CD8-positive, alpha-beta memory T cell (primary cell): ENCODE measurements at places on chromosomes 13 and 19.

- no peak overlapping the region for H3K4me3 ChIP-seq
- H3K36me3 ChIP-seq = no peaks in the 10 kb centered on the region
- no peak overlapping the region for H3K27ac ChIP-seq
- no peaks in the 10 kb centered on the region for H3K4me1 ChIP-seq
- no peaks in the 10 kb centered on the region for H3K27me3 ChIP-seq
Measured at GRCh38 chr13:65926750-65927171, 1303.4 kb downstream of the PCDH9 start.

DNA sequence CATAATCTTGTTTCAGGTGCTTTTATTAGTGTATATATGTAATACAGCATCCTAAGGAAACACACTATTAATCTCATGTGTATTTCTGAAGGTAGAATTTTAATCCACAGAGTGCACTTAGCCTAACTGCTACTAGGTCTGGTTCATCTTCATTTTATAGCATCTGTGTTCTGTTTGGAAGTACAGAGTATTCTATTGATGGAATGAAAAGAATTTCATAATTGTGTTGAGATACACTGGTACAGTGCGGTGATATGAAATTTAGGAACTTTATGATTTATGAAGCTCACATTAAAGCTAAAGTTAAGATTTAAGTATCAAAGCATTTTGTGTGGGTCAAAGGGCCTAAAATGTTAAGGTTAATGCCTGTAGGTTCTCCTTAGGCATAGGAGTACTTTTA is 6.0 kb downstream of the PCDH17 start:
- H3K27me3 ChIP-seq = no peaks in the 10 kb centered on the region
- no peak overlapping the region for H3K27ac ChIP-seq
- no peaks in the 10 kb centered on the region for H3K4me1 ChIP-seq
- H3K36me3 ChIP-seq = no peaks in the 10 kb centered on the region
- no peak for DNase-seq
- no peak overlapping the region for H3K4me3 ChIP-seq

DNA sequence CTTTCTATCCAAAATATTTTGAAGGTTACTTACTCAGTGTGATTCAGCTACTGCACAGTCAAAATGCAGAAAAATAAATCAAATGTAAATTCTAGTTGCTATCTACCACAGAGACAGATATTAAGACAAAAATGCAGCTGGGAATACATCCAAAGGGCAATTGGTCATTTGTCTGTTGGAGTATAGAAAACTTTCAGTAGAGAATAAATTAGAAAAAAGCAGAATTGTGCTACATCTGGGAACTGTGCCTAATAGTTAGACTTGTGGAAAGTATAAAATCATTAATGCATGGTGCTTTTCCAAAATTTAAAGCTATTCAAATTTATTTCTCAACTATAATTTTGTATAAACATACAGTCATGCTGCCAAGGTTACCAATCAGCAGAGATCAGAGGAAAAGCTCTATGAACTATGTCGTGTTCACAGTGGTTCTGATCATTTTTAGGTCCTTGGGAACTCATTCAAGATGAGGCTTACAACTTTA is 1635.8 kb downstream of the PCDH9 start:
- H3K27me3 ChIP-seq = no peaks in the 10 kb centered on the region

GRCh38 chr13:99471221-99472121 is 29.8 kb upstream of the TM9SF2 start:
- H3K36me3 ChIP-seq = no peaks in the 10 kb centered on the region
- H3K4me1 ChIP-seq = no peaks in the 10 kb centered on the region
- H3K4me3 ChIP-seq = no peak overlapping the region
- DNase-seq = no peak

GRCh38 chr13:112574834-112575613 is 12.9 kb downstream of the TUBGCP3 start:
- no peaks in the 10 kb centered on the region for H3K27me3 ChIP-seq
- no peak overlapping the region for H3K4me3 ChIP-seq
- no peak overlapping the region for H3K27ac ChIP-seq
- H3K36me3 ChIP-seq = peaks cover 3% of the 10 kb centered on the region
- H3K4me1 ChIP-seq = peaks cover 23% of the 10 kb centered on the region

DNA sequence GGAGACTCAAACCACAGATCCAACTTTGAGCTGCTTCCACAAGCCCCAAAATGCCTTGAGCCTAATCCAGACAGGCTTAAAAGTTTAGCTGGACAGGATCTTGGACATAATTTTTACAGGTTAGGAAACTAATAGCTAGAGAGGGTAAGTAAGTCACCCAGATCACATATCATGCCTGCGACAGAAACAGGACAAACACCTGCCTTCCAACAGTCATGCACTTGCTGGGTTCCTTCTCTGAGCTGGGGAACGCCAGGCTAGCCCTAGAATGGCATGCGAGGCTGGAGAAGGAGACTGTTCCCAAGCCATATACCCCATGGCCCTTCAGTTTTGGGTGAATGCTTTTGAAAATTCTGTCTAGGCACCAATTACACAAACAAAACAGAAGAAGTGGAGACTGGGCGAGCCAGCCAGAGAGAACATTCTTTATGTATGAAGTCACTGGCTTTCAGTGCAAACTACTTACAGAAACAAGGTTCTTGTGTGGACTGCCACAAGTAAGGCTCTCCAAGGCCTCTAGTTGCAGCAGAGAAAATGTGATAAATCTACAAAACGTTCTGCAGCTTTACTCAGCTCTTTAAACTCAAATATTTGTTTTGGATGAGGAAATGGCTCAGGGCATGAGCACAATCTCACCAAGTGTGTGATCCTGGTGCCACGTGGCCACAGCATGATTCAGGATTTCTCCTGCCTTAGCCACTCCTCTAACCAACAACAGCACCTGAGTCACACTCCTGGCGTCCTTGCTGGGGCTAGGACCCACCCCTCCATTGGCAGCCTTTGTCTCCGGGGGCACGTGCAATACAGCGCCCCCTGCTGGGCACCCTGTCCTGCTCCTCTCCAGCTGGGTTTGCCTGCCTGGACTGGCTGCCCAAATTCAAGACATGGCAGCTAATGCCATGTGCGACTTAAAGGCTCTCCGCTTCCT is 73.4 kb upstream of the UBL3 start:
- H3K27me3 ChIP-seq = no peaks in the 10 kb centered on the region

DNA sequence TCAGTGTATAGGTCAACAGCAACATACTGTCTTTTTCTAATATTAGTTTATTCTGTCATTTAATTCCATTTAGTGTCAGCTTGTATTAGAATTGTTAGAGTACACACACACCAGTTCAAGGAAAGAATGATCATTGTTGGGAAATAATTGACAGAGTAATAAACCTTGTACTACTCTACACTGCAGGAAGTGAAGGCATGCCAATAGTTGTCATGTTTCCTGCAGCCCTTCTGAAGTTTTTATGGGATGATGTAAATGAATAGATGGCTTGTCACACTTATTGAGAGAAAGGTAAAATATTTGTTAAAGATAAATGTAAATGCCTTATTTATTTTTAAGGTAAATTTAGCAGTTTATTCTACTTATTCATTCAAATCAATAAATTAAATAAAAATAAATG is 306.9 kb upstream of the KLHL1 start:
- H3K27me3 ChIP-seq = no peaks in the 10 kb centered on the region
- H3K27ac ChIP-seq = no peak overlapping the region
- H3K4me1 ChIP-seq = no peaks in the 10 kb centered on the region
- no peak overlapping the region for H3K4me3 ChIP-seq

- H3K4me1 ChIP-seq = peaks cover 73% of the 10 kb centered on the region
- H3K36me3 ChIP-seq = no peaks in the 10 kb centered on the region
- DNase-seq = no peak
- no peak overlapping the region for H3K27ac ChIP-seq
Measured at GRCh38 chr19:16073481-16073880, 2.8 kb upstream of the TPM4 start.

DNA sequence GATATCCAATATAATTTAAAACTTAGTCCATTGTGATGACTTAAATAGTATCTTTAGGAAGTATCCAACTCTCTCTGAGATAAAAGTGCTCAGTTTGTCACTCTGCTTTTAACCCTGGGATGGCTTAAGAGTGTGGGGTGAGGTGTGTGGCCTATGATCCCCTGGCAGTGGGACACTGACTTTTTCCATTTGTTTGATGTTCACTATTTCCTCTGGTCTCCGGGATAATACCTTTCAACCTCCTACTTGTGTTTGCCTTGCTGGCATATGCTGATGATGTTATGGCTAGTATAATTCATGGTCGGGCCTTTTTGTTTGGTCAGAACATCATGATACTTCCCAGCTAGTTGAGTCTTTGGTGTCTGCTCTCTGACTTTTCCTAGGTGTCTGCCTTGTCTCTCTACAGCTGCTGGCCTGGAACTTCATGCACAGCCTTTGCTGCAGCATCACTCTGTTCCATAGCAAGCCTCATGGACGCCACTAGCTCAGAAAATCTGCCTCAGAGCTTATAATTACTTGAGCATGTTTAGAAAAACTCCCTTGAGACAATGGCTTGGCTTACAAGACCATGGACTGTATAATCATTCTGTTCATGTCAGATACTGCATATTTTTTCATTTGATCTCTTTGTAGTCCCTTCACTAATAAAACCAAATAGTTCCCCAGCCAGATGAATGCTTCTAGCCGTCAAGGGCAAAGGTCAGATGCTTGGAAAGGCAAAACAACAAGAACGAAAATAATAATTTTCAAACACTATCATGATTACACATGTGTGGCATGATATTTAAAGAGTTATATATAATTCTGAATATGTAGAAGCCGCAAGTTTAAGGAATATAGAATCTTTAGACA is 75.2 kb downstream of the WDFY2 start:
- DNase-seq = no peak
- H3K4me1 ChIP-seq = no peaks in the 10 kb centered on the region
- H3K27me3 ChIP-seq = no peaks in the 10 kb centered on the region
- no peak overlapping the region for H3K27ac ChIP-seq
- no peaks in the 10 kb centered on the region for H3K36me3 ChIP-seq

DNA sequence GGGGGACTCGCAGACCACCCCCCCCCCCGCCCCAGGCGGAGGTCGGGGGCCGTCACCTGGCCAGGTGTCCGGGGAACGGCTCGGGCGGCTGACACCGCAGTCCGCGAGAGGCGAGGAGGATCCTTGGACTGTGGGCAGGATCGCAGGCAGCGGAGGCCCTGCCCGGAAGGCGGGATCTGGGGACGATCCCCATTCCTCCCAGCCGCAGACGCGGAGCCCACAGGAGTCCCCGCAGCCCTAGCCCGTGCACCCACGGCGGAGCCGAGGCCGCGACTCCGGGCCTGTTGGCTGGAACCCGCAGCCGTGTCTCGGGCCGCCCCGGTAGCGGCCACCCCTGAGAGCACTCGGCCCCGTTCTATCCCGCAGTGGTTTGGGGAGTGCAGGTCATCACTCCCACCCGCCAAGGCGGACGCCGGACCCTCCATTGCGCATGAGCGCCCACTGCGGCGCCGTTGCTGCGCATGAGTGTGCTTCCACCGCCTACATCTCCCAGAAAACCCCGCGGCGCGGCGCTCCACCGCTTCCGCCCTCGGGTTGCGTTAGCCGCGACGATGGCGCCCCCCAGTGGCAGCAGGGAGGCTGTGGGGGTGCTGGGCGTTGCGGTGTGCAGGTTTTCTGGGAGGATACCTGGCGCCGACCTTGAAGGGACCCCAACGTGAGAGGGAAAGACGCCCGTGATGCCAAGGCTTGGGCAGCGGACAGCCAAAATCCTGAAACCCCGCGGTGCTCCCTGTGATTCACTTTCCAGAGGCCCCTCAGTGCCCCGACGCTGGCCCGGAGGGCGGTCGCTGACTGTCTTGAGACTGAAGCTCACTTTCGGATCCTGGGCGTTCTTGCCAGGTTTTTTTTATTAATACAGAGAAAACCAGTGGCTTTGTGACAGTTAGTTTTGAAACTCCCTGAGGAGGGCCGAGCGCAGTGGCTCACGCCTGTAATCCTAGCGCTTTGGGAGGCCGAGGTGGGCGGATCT is 4.4 kb upstream of the ZNF329 start:
- H3K27ac ChIP-seq = peak overlapping the region; percentile 79
- H3K36me3 ChIP-seq = no peaks in the 10 kb centered on the region

DNA sequence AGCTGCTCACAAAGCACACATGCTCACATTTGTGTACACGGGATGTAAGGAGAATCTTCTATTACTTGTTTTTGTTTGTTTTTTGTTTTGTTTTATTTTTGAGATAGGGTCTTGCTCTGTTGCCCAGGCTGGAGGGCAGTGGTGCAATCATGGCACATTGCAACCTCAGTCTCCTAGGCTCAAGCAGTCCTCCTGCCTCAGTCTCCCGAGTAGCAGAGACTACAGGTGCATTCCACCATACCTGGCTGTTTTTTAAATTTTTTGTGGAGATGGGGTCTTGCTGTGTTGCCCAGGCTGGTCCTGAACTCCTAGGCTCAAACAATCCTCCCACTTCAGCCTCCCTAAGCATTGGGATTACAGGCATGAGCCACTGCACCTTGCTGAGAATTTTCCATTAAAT is 41.8 kb downstream of the KCNC3 start:
- no peak for DNase-seq
- no peaks in the 10 kb centered on the region for H3K36me3 ChIP-seq
- H3K27ac ChIP-seq = no peak overlapping the region
- no peak overlapping the region for H3K4me3 ChIP-seq
- peaks cover 4% of the 10 kb centered on the region for H3K27me3 ChIP-seq

GRCh38 chr13:66921437-66921836 is 308.7 kb downstream of the PCDH9 start:
- H3K27ac ChIP-seq = no peak overlapping the region
- H3K36me3 ChIP-seq = no peaks in the 10 kb centered on the region
- H3K4me3 ChIP-seq = no peak overlapping the region

DNA sequence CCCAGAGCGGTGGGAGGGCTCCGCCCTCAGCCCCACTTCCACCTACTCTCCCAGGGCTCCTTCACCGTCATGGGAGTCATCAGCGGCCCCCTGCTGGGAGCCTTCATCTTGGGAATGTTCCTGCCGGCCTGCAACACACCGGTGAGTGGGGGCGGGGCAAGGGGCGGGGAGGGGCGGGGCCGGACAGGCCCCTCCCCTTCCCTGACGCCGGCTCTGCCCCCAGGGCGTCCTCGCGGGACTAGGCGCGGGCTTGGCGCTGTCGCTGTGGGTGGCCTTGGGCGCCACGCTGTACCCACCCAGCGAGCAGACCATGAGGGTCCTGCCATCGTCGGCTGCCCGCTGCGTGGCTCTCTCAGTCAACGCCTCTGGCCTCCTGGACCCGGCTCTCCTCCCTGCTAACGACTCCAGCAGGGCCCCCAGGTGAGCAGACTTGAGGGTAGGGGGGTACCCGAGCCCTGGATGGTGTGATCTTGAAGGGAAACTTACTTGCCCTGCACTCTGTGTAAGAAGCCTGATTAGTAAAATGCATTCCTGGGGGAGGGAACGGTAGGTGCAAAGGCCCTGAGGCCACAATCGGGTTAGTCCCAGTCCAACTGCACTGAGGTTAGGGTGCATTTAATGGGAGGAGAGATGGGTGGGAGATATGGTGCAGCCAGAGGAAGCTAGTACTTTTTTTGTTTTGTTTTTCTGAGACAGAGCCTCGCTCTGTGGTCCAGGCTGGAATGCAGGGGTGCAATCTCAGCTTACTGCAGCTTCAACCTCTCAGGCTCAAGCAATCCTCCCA is 12.1 kb downstream of the SLC5A5 start:
- no peaks in the 10 kb centered on the region for H3K4me1 ChIP-seq
- no peaks in the 10 kb centered on the region for H3K27me3 ChIP-seq
- no peak overlapping the region for H3K27ac ChIP-seq
- no peak overlapping the region for H3K4me3 ChIP-seq
- no peak for DNase-seq
